ENCODE measurements at places on chromosomes 12 and 14.

DNA sequence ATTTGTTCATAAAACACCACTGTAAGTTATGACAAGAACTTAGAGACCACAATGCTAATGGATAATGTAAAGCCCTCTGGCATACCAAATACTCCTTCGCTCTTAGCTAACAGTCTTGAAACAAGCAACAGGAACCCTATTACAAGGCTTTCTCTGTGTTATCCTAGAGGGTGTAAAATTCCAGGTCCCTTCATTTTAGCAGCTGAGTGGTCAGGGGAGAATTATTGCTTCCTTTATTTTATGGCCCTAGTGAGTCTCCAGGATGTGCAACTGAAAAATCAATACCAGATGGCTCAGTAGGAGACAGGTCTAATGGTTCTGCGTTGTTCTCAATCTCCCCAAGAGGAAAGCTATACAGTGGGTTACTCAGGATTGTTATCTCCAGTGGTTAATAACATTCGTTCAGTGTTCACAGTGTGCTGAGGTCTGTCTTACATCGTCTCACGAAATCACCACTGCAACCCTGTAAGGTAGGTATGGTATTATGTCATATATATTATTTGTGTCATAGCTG lies 172.7 kb upstream of the CNOT2 start:
- DNase-seq = no peak

DNA sequence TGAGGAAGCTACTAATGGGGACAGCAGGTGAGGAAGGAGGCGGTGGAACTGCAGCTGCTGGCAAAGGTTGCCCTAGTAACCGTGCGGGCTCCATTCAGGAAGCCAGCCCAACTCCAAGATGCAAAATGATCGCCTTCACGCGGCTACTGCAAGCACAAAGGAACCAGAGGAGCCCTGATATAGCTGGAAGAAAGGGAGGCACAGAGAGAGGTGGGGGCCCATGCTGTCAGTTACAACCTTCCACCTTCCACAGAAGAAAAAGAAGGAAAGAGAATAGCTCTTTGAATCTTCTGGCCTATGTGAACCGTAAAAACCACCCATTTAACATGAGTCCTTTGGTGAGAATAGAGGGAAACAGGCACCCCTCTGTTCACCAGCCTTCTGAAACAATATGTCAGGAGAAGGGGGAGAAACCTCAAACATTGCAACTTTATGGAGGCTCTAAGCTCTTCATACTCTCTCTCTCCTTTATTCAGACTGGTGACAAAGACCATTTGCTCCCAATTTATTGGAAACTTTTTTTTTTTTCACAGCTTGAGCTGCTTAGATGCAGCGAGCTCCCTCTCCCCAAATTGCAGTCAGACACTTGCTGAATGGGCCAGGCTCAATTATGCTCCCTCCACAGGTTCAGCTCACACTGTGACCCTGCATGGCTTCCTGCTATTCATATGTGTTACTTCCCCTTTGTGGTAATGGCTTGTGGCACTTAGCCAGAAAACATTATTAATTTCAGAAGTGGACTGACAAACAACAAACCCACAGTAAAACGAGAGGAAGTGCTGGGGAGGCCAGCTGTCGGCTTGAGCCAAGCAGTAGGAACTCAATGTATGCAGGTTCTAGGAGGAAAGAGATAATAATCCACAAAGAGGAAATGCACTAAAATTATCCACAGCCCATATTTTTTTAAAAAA lies 6.2 kb downstream of the DUSP6 start:
- DNase-seq = peak; percentile 78

GRCh38 chr14:35689000-35689460 lies 120.1 kb downstream of the RALGAPA1 start:
- DNase-seq = no peak

DNA sequence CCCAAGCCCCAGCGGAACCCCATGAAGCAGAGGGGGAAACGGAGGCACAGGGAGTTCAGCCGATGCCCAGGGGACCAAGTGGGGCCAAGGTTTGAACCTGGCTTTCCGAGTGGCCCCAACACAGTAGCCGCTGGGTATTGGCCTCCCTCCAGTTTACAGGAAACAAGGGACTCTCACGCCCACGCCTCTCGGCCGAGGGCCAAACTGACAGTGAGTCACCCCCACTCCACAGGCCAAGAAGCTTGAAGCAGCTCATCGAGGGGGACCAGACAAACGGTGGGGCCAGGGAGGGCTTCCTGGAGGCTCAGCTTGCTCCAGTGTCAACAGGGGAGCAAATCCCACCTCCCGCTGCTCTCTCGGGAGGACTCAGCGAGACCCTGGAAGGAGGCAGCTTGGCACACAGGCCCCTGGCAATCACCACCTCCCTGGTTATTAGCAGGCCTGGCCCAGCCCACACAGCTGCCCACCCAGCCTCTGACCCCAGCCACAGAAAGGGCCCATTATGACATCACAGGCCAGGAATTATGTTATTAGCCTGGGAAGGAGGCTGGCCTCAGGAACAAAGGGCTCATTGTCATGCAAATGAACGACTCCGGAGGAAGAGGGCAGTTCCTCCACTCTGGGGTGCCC lies 54.6 kb downstream of the NCOR2 start:
- no peak for DNase-seq

DNA sequence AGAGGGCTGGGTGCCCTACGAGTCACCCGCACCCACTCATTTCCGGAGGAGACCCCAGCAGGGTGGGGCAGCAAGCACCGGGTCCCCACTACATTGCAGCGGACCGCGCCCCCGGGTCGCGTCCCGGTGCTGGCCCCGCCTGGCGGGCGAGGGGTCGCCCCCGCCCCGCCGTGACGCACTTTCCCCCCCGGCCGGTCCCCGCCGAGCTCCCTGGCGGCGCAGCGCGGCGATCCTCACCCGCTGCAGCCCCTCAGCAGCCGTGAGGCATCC lies 106.1 kb downstream of the PRICKLE1 start:
- DNase-seq = peak; percentile 71

DNA sequence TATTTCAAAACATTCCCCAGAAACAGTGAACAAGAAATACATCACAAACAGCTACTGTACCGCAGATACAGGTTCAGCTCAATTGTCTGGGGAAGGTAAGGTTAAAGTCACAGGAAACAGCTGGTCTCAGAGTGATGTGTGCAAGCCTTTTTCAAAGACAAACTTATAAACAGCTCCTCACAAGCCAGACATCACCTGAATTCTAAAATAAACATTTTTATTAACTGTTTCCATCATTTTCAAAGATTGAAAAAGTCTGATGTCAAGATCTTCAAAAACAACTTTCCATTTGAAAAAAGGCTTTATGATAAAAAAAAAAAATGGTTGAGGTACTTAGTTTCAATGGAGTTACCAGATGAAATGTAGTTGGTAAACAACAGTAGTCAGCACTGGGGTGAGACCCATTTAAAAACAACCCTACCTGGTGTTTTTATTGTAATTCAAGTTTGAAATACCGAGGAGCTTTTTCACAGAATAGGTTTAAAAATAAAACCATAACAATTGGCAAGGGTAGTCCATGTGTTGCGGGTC lies 4.0 kb downstream of the BTG1 start:
- no peak for DNase-seq

DNA sequence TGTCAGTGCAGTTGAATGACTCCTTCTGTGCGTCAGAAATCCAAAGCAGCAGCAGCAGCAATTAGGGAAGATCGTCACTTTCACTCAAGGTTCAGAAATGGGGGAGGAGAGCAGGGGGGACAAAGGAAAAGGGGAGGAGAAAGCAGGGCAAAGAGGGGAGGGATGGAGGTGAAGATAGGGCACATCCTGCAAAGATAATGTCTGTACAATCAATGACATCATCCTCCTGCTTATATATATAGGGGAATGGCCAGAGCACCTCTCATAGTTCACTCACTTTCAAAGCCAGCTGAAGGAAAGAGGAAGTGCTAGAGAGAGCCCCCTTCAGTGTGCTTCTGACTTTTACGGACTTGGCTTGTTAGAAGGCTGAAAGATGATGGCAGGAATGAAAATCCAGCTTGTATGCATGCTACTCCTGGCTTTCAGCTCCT lies at the start of gene NTS:
TSS of gene NTS (plus strand) at position 265 of the 431 bp plus-strand sequence. CDS start at position 374, 109 bp downstream.
- no peak for DNase-seq

DNA sequence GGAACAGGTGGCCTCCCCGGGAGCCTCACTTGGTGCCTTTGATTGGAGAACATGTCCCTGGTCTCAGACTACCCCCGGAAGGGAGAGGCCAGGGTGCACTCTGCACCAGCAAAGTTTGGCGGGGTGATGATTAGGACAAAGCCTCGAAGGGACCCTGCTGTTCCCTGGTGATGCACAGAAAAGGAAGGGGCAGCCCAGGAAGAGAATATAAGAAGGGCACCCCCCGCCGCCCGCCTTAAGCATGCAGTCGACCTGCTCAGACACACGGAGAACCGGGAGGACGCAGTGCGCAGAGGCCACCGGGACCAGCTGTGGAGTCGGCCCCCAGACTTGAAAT lies 6.9 kb downstream of the SCARB1 start:
- DNase-seq = no peak

DNA sequence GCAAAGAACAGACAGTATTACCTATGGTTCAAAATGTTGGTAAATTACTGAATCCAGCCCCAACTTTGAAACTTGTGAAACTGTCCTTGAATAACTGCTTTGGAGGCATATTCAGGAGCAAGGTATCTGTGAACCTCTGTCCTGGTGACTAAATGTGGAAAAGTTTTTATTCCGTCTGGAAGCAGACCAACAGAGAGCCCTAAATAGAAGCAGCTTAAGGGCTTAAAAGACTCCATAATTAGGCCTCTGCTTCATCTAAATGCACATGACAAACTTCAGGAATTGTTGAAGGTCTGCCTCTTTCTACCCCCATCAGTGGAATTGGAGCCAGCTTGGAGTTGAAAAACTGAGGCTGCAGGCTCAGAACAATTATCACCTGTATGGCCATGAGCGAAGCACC lies 276.5 kb downstream of the KCNH5 start:
- no peak for DNase-seq

DNA sequence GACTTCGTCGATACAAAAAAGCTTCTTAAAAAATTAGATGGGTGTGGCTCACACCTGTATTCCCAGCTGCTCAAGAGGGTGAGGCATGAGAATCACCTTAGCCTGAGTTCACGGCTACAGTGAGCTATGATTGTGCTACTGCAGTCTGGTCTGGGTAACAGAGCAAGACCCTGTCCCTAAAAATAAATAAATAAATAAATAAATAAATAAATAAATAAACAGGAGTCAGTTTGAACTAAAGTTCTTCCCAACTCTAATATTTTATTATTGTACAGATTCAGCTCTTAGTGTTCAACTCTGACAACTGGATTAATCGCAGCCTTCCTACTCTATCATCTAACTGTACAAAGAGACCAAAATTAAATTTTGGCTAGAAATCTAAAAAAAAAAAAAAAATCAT lies 12.7 kb upstream of the CLIP1 start:
- DNase-seq = no peak

DNA sequence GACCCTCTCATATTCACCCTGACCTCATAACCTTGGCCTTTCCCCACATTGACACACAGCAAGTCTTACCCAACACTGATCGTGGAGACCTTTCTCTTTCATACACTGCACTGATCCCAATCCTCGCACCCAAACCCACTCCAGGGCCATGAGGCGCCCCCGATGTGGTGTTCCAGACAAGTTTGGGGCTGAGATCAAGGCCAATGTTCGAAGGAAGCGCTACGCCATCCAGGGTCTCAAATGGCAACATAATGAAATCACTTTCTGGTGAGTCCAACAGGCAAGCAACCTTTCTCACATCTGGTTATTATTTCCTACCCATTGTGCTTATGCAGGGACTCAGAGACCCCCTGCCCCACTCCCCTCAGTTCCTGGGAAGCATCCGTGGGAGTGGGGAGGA lies 5.4 kb downstream of the MMP14 start:
- no peak for DNase-seq
